ENCODE measurements at places on chromosomes 4 and X.

DNA sequence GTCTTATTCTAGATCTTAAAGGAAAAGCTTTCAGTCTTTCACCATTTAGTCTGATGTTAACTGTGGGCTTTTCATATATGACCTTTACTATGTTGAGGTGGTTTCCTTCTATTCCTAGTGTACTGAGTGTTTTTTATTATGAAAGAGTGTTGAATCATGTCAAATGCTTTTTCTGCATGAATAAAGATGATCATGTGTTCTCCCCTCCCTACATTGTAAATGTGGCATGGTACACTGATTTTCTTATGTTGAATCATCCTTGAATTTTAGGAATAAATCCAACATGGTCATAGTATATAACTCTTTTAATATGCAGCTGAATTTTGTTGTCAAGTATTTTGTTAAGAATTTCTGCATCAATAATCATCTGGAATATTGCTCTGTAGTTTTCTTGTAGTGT, 4.3 kb downstream of the CLGN start:
- DNase-seq = no peak

DNA sequence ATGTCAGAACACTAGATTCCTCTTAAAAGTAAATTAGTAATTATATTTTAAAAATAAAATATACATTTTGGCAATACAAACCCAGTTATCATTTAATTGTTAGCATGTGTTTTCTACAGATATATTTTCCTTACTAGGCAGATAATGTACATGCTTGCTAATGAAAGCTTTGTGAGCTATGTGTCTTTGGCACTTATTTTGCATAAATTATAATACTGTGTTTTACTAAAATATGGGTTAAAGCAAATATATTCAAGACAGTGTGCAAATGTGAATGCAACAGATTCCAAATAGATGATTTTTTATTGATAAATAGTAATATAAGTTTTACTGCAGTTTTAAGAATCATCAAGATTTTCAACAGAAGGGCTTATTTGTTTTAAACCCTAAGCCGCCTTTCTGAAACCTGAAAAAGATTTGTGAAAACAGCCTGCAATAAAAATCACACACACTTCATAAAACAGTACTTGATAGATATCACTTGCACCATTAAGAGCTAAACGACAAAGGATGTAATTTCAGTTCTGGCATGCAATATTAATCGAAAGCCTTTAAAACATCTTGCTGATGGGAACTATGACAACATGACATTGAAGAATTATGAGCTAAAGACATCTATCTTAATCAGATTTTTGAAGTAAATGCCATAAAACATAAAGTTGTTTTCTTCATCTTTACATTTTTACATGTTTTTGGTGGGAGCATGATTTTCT, 333.3 kb downstream of the DCTD start:
- no peak for DNase-seq

- no peak for DNase-seq
These were observed 137.7 kb downstream of the LDB2 start for GRCh38 chr4:16760617-16761363.

- DNase-seq = no peak
These were observed at the start of gene PRKG2 for GRCh38 chr4:81214881-81215868. TSS of gene PRKG2 (minus strand) at chr4:81215222. CDS start at chr4:81205047, 10,175 bp downstream.

DNA sequence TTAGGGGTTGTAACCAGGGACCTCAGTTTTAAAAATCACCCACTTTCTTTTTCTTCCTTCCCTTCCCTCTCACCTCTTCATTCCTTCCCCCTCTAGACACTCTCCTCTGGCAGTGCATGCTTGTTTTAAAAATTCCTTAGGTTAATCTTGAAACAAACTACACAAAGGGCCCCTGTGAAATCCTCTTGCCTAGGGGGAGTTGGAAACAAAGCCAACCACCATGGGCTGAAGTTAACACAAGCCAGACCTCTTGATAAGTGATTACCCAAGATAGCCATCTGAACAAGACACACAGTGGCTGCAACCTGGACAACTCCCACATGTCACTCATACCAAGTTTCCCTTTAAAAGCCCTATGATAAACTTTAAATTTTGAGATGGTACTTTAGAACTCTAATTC, 68.9 kb downstream of the TENT5D start:
- no peak for DNase-seq

DNA sequence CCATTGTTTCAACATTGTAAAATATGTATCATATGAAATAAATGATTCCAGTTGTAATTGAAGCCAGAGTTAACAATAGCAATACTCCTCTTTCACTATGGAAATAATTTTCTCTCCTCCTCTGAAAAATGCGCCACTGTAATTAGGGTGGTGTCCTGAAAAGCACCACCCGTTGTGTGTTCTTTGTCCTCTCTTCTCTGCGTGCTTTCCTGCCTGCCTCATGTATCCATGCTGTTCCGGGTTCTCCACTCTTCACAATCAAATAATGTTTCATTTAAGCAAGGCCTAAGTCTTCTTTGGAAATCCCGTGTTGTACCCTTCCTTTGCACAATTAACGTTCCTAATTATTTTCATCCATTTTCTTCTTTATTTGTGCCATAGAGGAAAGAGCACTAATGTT, 293.3 kb downstream of the ADGRL3 start:
- DNase-seq = no peak

DNA sequence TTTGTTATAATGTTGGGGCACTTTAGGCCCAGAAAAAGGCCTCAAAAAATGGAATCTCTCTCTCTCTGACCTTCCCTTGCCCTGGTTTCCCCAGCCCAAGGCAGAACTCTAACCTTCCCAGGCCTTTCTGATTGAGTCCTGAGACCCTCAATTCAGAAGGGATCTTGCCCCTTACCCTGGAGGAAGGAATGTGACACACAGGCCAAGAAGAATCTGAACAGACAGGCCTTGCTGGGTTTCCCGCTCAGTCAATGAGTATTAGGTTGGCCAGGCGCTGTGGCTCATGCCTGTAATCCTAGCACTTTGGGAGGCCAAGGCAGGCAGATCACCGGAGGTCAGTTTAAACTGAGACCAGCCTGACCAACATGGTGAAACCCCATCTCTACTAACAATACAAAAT, 27.6 kb downstream of the ELOVL6 start:
- DNase-seq = no peak

DNA sequence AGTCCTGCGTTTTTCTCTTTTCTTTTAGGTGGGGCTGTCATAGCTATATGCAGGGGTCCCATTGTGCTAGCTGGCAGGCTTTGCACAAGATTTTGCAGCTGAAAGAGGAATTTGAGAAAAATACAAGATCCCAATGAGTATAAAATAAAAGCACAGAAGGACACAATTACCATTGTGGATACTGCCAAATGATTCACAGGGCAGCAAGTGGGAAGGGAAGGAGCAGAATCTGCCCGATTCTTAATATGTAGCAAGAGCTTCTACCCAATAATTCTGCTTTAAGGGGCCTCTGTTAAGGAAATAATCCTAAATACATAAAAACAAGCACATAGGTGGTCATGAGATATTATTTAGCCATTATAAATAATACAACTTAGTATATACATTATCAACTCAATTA, 25.9 kb upstream of the ING2 start:
- DNase-seq = no peak

DNA sequence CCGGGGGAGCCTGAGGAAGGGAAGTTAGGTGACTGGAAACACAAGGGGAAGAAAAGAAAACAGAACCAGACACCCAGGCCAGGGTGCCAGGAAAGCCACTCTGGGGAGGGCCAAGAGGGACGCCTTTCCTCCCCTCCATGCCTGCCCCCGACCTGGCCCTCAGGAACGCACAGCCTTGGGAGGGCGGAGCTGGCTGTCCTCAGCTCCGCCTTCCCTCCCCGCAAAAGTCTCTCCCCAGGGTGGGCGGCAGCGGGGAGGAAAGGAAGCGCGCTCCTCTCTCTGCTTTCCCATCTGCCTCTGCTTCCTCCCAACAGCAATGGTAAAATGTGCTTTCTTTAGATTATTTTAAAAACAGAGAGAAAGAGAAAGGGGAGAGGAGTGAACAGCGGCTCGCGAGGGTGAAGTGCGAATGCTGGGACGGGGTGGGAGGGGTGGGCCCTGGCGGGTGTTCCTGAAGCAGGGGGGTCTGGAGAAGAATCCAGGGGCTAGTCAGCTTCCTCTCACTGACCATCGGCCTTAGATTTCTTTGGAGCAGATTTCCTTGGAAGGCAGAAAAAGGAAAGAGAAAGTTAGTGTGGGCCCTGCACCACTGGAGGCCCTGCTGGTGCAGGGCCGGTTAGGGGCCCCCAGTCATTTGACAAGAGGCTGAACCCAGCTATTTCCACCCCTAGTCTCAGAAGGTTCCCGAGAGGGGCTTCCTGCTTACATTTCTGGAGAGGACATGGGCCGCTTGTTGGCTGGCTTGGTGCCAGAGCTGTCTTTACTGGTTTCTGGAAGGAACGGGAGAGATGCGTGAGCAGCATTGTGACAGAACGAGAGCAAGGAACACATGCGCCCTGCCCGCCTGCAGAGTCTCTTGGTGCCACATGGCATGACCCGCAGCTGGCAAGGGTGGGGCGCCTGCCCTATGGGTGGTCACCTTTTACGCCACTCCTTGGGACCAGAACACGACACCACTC, 4.7 kb upstream of the RENBP start:
- DNase-seq = no peak

DNA sequence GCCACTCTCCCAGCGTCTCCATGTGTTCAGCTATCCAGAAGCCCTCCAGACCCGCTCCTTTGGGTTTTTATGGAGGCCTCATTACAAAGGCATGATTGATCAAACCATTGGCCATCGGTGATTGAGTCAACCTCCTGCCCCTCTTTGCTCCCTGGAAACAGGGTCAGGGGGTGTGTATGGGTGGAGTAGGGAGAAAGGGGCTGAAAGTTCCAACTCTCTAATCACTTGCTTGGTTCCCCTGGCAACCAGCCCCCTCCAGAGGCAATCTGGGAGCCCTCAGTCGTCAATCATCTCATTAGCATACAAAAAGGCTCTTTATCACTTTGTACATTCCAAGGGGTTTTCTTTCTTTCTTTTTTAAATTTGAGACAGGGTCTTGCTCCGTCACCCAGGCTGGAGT, 2.3 kb downstream of the TRIM2 start:
- DNase-seq = no peak

- no peak for DNase-seq
These were observed 153.0 kb downstream of the REELD1 start for GRCh38 chr4:146367347-146367746.

DNA sequence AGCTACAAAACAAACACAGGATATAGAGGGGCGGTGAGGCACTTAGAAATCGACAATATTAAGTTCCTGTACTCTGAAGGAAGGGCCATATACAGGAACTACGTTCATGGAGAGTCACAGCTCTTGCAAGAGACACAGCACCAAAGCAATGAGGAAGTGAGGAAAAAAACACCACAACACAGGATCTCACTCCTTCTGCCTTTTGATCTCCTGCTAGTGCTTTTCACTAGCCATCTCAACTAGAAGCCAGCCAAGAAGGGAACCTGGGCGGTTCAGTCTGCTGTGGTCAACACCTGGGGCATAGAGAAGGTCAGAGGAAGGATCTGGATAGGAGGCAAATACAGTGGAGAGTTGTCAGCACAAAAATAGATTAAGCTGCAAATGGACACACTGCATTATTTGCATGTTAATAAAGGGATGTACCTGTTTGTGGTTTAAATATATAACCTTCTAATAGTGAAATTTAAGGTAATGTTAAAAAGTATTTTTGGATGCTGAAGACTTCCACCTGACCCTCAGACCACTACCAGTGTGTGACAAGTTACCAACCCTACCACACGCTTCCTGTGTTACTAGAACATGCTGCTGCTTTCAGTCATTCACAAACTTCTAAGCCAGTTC, 104.6 kb downstream of the DTHD1 start:
- no peak for DNase-seq

DNA sequence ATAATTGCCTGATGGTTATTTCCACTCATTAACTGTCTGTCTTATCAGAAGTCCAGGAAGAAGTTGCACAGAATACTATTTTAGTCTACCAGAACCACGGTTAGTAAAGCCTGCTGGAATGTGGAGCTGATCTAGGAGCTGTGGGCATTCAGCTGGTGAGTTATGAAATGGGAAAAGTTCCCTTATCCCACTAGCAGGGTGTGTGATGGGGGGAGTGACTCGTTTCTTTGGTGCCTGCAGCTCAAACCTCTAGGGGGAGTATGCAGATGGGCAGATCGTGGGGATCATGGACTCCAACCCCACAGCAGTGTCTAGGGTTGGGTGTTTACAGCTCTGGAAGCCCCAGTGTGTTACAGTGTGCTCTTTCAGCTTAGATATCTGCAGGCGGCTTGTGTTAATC, 305.7 kb upstream of the BOD1L1 start:
- DNase-seq = no peak

GRCh38 chr4:3766036-3766784, at the start of gene ADRA2C:
TSS of gene ADRA2C (plus strand) at chr4:3766385. CDS start at chr4:3766607, 222 bp downstream.
- DNase-seq = no peak

DNA sequence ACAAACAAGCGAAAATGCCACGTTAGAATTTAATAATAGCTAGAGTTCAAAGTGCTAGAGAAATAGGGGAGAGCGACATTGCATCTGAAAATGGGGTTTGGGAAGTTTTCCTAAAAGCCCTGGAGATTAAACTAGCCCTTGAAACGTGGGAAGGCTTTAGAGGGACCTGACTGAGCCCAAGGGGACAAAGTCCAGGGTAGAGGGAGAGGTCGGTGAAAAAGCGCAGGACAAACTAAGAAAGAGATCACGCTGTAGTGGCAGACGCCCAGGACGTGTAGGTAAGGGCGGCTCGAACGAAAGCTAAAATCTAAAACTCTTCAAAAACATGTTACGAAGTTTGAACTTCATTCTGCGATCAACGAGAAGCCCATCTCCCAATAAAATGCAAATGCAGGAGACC, 1.1 kb upstream of the ATP11C start:
- DNase-seq = no peak

DNA sequence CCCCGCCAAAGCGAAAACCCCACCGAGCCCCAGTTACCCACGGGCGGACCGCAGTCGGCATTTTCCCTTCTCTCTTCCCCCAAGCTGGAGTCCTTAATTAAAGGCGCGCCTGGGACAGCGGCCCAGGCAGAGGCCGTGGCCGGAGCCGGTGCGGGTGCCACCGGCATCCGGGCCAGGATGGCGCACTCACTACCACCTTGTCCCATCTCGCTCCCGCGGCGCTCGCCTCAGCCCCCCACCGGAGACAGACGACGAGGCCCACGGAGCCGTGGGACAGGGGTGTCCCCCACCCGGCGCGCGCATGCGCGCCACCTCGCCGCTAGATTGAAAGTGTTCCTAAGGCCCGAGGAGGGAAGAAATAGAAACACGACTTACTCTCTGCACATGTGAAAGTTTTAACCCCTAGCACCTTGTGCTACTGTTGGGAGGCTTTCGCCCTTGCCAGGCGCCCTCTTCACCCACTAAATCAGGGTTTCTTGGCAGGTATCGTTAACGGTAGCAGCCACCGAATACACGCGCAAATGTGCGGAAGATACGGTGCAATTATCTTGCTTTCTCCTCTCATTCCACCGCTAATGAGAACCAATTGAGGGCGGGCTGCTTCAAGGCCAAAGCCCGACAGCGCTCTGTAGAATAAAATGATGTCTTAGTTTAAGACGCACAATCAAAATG, 64.3 kb upstream of the CCDC160 start:
- DNase-seq = peak; percentile 8

DNA sequence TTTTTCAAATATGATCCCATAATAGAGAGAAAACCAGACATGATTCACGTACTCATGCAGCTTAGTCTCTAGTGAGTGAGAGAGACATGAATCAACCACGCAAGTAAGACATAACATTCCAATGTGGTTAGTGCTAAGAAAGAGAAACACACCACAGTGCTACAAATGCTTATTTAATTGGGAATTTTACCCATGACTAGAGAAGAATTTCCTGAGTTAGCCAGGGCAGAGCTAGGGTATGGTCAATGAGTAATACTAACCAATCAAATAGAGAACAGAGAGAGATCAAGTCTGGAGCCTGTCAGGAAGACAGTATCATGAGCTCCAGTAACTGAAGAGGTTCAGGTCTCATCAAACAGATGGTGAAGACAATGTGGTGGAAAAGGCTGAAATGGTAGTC, 495.2 kb downstream of the PDGFC start:
- no peak for DNase-seq
